Activated CD8-positive, alpha-beta memory T cell treated with anti-CD3 and anti-CD28 coated beads for 4 hours (primary cell): ENCODE measurements at places on chromosomes 7 and 10.

- DNase-seq, result no peak
These were observed 237.1 kb downstream of the COBL start for GRCh38 chr7:51079494-51079893.

DNA sequence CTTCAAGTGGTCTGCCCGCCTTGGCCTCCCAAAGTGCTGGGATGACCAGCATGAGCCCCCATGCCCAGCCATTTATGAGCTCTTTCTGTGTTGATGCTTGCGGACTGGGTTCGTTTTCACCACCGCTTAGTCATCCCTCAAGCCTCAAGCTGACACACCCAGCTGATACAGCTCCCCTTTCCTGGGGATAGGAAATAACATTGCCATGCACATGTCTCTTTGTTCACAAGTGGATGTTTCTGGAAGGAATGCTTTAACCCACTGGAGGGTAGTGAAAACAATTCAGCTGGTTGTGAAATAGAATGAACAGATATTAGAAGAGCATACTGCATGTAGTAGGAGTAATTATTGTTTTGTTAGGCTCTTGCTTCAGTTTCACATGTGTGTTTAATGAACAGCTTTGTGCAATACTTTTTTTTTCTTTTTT lies 8.5 kb upstream of the METTL27 start:
- DNase-seq, result no peak

GRCh38 chr7:561631-562373 lies 42.2 kb upstream of the PDGFA start:
- DNase-seq, result no peak

DNA sequence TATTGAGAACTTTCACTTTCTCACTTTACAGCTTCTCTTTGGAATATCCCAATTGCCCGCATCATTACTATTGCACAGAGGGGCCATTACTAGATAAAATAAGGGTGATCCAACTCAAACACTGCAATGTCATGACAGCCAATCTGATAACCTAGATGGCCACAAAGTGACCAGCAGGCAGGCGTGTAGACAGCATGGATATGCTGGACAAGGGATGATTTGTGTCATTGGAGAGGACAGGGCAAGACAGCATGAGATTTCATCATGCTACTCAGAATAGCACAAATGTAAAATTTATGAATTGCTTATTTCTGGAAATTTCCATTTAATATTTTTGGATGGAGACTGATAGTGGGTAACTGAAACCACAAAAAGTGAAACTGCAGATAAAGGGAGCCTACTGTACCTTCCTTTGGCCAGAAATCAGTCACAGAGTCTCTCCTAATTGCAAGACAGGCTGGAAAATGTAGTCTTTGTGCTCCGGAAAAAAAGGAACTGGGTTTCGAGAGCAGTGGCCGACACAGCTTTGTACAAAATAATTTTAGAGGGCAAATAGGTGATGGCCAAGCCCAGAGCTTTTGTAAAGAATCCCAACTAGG lies 6.1 kb upstream of the GSDME start:
- no peak for DNase-seq

GRCh38 chr7:151941009-151941408 lies 15.2 kb upstream of the GALNTL5 start:
- DNase-seq, result no peak

DNA sequence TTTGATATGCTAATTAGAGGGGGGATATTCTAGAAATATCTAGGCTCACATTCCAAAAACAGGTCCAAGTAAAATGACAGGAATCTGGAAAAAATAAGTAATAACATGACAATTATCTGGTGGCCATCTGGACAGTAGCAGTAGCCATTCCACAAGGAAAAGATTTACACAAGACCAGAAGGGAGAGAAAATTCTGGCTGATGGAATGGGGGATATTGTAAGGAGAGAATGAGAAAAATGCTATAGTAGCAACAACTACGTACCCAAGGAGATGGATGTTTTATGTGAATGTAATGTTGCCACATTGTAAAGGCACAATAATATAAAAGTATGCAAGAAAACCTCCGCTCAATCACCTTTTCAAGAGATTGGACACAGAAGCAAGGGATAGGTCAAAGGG lies 5.4 kb downstream of the MYOF start:
- no peak for DNase-seq
